ENCODE measurements at places on chromosomes 1 and 21. TPM values are rescaled to one million over a fixed set of nuclear protein-coding genes. Genes with fewer than 3 reads are reported as not detected.

Gene PTP4A2
- total RNA-seq, result 342 TPM

Gene NOS1AP
- total RNA-seq, result 0.21 TPM

Gene OR14A2
- not detected for total RNA-seq

Gene NBPF6
- not detected for total RNA-seq

Gene GBP3
- total RNA-seq, result 9.7 TPM

DNA sequence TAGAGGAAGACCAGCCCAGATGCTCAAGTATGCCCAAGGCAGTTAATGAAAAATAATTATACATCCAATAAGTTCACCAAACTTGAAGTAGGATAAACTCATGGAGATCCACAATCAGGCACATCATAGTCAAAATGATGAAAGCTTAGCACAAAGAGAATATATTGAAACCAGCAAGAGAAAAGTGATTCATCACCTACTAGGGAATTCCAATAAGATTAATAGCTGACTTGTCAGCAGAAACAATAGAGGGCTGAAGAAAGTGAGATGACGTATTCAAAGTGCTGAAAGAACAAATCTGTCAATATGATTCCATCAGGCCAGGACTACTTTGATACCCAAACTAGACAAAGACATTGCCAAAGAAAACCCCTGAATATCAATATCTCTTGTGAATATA, 251.7 kb upstream of the BEND5 start:
- no peak for DNase-seq

DNA sequence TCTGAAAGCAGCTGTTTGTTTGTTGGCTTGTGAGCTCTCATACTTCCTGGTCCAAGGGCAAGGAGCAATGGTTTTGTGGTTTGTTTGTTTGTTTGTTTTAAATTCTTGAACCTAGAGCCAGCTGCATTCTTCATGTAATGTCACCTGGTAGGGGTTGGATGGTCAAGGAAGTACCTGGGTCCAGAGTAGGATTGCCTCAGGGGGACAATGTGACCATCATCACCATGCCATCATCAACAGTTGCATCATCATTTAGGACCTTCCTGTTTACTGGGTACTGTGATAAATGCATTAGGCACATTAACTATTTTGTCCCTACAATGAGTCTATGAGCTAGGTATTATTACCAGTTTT, 14.7 kb upstream of the MYOG start:
- DNase-seq, result no peak

- peak; percentile 15 for DNase-seq
Observed at GRCh38 chr1:200128944-200129879, 101.7 kb downstream of the NR5A2 start.

GRCh38 chr1:165240492-165240891, 116.0 kb downstream of the LMX1A start:
- DNase-seq, result no peak

GRCh38 chr21:33286600-33287456, 20.7 kb downstream of the IL10RB start:
- DNase-seq, result no peak
